H9 (cell line): ENCODE measurements at places on chromosomes 12 and 14.
A peak's percentile ranks its signal among the peaks of the same experiment; 100 is the strongest.

- DNase-seq = peak; percentile 26
Observed at GRCh38 chr14:68808696-68809480, 16.0 kb upstream of the ZFP36L1 start.

GRCh38 chr14:20580242-20580641 lies 7.6 kb downstream of the RNASE11 start:
- no peak for DNase-seq

DNA sequence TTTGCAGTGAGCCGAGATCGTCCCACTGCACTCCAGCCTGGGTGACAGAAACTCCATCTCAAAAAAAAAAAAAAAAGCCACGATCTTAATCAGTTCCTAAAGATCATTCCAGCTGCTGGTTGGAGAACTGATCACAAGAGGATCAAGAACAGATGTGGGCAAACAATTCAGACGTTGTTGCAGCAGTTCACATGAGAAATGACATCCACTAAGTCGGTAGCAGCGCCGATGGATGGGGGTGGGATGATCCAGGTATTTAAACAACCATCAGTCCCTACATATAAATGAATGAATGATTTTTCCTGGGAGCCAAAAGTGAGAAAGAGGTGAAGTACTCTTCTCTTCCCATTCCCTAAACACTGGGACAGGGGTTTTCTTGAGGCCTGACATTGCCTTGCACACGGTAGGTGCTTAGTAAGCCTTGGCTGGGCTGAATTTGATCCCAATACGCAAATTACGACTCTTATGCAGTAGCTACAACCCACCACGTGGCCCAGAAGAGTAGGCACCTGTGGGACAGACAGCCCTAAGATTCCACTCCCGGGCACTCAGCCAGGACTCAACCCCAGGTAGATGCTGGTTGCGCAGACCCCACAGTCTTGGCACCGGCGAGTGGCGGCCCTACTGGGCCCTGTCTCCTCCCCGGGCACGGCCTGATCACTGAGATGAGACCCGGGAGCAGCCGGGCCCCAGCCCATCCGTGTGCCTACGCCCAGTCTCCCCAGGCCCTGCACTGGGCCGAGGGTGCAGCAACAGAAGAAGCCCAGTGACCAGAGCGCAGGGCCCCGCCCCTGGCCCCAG lies 565 bp downstream of the SPRYD3 start:
- DNase-seq = no peak

- DNase-seq = no peak
Observed at GRCh38 chr14:104171895-104172294, 33.5 kb downstream of the KIF26A start.

DNA sequence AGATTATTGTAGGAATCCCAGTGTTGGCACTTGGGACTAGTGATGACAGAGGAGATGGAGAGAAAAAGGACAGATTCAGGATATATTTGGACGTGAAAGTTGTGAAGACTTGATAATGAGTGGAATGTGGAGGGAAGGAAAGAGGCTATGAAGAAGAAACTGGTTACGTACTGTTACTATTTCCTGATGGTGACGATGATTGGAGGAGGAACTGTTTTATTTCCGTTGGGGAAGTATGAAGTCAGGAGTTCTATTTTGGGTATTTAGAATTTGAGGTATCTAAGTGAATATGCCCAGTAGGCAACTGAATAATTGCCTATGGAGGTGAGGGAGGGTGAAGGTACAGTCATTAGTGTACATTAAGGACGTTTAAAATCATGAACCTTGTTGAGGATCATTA lies 207.2 kb downstream of the TMTC2 start:
- no peak for DNase-seq

GRCh38 chr14:39868251-39868650 lies 436.0 kb upstream of the FBXO33 start:
- no peak for DNase-seq

- no peak for DNase-seq
Observed at GRCh38 chr14:43900173-43900655, 606.9 kb downstream of the FSCB start.

- no peak for DNase-seq
Observed at GRCh38 chr12:48696626-48697025, 14.6 kb upstream of the KANSL2 start.

DNA sequence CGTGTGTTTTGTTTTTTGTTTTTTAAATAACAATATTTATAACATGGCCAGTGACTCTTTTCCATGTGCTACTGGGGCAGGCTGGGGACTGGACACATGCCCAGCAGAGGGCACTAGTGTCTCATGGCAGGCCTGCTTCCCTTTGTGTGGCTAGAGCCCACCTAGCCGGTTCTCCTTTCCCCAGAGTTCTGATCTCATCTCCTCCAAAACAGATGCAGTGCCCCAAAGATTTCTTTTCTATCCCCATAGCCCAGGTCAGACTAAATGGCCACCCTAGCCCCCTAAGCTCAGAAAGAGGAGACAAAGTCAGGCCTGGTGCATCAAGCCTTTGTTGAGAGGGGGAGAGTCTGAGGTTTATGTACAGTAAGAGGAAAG lies 21.2 kb downstream of the PRPF40B start:
- DNase-seq = peak; percentile 77

DNA sequence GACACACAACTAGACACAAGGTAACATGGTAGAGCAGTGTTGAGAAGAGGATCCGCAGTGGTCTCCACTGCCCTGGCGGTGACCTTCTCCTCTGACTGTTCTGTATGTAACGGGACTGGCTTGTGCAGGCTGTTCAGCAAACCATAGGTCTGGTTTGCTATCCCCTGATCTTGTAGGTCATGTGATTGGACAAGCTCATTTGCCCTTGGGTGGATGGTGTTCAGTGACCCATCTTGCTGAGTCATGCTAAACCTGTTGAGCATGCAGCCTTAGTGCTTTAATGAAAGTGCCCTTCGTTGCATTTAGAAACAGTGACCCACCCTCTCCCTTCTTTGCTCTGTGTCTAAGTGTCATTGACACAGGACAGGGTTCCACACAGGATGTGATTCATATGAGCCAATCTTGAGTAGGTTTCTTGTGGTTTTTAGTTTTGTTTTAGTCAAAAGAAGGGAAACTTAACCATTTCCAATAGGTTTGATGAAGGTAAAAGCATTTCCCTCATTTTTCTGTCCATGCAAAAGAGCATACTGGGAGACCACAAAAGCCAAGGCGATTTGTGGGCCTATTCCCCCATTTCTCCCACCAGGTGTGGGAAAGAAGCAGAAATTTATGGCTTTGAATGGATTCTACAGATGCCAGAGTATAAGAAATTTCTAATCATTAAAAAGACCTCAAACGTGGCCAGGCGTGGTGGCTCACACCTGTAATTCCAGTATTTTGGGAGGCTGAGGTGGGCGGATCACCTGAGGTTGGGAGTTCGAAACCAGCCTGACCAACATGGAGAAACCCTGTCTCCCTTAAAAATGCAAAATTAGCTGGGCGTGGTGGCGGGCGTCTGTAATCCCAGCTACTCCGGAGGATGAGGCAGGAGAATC lies 32.6 kb upstream of the HIF1A start:
- DNase-seq = no peak

- no peak for DNase-seq
Observed at GRCh38 chr12:59861635-59862034, 265.8 kb downstream of the SLC16A7 start.
